ENCODE measurements at places on chromosomes 16 and 17.

GRCh38 chr16:46774743-46775177 lies 26.6 kb upstream of the MYLK3 start:
- no peak for DNase-seq

GRCh38 chr16:83651871-83652270 lies 155.9 kb upstream of the HSBP1 start:
- no peak for DNase-seq

DNA sequence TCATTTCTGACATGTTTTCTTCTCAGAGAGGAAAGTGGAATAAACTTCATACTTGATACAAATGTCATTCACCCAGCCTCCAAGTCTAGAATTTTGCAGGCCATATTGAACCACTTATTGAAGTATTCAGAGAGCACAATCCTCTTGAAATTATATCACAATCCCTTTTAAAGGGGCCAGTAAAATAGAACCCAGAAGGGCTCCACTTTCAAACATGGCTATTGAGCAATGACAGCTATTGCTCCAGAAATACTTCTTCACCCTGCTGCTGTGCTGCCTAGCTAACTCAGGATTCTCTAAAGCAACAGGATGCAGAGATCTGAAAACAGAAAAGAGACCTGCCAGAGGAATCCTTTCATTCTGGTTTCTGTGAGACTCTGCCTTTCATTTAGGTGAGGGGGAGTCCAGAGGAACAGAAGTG lies 275.0 kb upstream of the CDH5 start:
- no peak for DNase-seq

DNA sequence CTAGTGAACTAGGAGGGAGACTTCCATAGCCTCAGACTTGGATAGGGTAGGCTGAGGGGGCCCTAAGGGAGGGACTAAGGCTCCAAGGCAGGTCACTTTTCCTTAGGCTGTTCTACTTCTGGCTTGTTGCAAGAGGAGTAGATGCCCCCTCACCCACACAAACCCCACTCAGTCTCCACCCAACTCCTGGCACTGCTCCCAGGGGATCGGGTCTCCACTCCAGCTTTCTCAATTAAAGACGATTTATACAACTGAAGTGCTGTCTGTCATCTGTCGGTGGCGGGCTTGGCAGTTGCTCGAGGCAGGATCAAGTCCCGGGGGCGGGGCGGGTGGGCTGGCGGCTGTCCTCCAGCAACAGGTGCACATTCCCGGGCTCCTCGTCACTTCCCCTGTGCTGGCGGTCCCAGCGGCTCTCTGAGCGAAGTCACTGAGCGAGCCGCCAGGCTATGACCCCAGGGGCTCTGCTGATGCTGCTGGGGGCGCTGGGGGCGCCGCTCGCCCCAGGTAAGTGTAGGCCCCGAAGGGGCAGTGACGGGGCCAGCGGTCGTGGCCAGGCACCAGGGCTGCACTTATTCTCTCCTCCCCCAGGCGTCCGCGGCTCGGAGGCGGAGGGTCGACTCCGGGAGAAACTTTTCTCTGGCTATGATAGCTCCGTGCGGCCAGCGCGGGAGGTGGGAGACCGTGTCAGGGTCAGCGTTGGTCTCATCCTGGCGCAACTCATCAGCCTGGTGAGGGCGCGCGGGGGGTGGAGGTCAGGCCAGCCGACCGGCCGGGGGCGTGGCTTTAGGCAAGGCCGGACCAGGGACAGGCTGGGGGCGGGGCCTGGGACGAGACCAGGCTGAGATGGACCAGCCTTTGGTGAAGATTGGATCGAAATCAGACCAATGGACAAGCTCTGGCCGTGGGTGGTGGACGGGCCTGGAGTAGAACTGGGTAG lies at the start of gene CHRNB1:
TSS of gene CHRNB1 (plus strand) at position 380 of the 937 bp plus-strand sequence. CDS start at position 447, 67 bp downstream.
- peak; percentile 10 for DNase-seq

DNA sequence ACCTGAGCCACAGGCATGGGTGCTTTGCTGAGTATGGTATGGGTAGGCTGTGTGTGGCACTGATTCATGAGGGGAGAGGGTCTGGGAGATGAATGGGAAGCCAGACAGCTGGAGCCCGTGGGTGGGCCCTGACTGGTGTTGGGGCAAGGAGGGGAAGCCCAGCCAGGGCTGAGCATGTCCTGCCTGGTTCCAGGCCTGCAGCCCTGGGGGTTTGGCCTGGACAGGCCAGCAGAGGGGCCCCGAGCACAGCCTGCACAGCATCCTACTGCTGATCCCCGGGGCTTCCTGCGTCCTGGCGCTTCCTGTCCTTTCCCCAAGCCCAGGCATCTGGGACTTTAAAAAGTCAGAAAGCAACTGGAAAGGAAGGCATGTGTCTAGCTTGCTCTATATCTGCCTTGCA lies 4.6 kb upstream of the MVD start:
- no peak for DNase-seq

- no peak for DNase-seq
These were observed 25.6 kb downstream of the IL21R start for GRCh38 chr16:27427538-27427937.

DNA sequence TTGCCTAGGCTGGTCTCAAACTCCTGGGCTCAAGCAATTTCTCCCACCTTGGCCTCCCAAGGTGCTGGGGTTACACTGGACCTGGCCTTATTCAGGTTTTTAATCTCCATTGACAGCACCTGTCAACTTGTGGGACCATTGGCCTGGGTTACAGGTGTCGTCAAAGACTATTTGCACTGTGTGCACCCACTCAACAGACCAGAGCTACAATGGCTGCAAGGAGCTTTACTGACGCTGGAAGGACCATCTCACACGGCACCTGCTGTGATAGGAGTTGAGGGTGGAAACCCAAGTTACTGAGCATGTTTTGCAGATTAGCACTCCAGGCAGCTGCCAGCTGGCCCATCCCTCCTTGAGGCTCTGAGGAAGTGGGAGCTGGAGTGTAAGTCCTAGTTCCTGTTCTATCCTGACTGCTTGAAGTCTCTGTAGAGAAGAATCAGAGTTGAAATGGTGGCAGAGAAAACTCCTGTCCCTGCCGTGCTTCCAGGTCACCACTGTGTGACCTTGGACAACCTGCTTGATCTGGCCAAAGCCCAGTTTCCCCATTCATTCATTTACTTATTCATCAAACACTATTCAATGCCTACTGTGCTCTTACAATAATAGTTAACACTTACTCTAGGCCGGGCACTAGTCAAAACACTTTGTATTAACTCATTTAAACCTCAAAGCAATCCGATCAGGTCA lies 42.4 kb upstream of the LONP2 start:
- no peak for DNase-seq

DNA sequence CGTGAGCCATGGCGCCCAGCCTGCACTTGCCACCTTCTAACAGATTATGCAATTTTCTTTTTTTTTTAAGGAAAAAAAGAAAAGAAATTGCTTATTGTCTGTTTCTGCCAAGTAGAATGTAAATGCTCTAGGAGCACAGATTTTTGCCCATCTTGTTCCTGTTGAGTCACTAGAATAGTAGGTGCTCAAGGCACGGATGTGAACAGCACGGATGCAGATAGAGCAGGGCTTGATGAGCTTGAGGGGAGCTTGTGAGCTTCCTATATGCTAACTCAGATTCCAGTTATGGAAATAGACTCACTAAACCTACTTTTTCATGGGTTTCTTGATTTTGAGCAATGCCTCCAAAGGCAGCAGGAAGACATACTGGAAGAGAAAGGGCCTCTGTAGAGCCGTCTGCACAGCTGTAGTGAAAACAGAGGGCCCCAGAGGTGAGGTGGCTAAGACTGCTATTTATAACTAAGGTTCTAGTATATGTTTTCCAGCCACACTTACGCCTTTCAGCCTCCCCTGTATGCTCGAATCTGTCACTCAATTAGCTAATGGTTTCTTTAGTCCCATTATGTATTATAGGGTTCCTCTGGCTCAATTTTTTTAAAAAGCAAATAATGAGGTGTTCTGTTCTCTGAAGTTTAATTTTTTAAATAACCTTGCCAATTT lies 72.8 kb downstream of the WWP2 start:
- DNase-seq, result no peak

- DNase-seq, result peak; percentile 65
These were observed 138.2 kb upstream of the COX10 start for GRCh38 chr17:13931111-13931526.

DNA sequence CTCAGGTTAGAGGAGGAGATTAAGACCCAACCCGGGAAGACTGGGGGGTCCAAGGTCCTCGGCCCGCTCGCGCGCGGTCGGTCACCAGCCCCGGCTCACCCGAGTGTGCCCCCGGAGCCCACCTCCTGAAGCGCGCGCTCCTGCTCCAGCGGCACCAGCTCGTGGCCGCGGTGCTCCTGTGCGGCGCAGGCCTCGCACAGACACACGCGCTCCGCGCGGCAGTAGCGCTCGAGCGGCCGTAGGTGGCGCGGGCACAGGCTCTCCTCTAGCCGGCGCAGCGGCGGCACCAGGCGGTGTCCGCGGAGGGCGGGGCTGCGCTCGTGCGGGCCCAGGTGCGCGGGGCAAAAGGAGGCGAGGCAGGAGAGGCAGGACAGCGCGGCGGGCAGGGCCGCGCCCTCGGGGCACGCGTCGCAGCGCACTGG lies 618 bp downstream of the TRIM47 start:
- peak; percentile 57 for DNase-seq

DNA sequence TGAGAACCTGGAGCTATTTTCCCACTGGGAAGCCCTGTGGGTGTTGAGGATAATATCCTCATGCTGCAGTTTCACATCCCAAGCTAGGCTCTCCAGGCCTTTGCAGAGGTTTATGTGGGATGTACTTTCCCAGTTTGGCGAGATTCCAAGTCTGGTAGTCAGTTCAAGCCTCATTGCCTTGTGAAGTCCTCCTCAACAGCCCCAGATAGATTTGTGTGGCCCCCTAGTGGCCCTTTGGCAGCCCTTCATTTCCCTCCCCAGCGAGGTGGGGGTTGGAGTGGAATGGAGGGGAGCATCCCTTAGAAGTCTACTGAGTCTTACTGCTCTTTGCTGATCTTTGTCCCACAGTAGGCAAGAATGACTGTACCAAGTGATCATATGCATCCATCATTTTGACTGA lies 137.9 kb downstream of the CDH11 start:
- peak; percentile 87 for DNase-seq

DNA sequence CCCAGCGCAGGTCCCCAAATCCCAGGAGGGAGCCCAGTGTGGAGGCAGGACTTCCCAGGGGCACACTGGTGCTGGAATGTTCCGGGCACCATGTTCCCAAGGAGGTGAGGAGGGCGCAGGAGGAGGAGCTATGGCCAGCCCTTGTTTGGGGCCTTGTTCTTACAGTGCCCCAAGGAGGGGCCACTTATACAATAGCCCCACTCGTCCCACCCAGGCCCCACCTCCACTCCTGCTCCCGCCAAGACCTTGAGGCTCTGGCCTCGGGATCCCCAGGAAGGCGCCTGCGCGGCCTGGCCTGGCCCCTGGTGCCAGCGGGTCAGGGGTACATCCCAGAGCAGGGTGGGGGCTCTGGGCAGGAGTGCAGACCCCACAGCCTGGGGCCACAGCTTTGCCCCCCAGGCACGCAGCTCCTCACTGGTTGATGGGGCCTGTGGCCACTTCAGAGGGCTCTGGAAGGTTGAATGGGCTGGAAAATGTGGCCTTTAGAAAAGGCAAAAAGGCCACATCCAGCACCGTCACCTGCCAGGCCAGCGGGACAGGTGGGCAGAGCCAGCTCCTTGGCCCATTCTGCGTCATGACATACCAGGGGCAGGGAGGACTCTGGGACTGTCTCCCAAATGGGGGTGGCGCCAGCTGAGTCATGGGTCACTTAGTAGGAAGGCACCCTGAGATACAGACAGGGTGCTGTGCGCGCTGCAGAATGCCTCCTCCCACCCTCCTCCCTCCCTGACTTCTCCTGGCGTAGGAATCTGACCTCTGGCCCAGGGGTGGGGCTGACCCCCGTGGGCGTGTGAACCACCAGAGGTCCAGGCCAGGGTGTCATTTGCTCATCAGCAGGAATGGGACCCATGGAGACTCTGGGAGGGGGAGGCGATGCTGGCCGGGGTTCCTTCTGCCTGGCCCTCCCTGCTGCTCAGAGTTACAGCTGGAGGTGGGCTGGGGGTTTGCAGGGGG lies 32.3 kb upstream of the PVALEF start:
- no peak for DNase-seq

DNA sequence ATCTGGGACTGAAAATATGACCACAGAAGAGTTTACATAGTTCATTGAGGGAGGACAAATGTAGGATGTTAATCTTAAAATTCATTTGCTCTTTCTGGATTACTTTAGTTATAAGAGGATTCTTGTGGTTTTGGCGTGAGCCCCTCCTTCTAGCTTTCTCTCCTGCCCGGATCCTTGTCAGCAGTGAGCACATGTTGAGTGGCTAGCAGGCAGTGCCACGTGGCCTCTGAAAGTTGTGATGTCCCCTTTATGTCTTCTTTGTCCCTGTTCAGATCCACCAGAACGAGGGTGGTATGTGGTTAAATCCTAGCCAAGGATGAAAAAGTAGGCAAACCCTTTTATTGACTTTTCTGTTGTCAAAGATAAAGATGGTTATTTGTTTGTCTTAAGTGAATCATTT lies 83.8 kb downstream of the GNAO1 start:
- DNase-seq, result no peak

DNA sequence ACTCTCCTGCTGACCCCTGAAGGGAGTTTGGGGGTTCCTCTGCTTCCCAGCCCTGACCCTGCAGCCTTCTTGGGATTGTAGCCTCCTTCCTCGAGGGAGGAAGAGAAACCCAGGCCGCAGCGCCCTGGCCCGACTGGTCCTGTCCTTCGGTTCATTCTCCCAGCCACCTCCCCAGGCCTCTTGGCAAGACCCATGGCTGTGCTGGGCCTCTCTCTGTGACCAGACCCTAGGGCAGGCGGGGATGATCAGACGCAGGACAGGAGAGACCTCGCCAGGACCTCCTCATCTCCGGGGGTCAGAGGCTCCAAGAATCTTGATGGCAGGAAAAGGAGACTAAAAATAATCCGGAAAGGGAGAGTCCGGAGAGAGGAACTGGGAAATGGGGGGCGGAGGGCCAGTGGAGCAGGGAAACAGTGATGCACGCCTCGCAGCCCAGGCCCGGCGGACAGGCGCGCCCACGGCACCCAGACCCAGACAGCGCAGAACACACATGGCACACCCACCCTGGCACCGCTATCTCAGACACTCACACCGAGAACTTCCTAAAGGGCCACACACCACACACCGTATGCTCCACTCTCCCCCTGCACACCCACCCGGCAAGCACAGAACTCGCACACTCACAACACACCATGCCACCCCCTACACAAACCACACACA lies 1.2 kb downstream of the ARHGEF15 start:
- no peak for DNase-seq

DNA sequence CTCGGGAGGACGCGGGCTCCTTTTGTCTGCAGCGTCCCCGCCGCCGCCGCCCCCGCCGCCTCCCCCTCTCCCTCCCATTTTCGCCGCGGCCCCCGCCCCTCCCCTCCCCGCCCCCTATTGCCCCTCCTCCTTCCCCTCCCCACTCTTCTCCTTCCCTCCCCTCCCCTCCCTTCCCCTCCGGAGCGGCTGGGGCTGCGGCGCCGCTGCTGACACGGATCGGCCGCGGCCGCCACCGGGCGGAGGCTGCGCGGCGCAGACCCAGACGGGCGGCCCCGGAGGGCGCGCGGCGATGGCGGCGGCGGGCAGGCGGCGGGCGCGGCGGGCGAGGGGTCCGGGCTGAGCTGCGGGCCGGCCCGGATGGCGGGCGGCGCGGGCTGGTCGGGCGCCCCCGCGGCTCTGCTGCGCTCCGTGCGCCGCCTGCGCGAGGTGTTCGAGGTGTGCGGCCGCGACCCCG lies at the start of gene RAB11FIP4:
TSS of gene RAB11FIP4 (plus strand) at position 180 of the 454 bp plus-strand sequence. CDS start at position 358, 178 bp downstream.
- DNase-seq, result no peak

DNA sequence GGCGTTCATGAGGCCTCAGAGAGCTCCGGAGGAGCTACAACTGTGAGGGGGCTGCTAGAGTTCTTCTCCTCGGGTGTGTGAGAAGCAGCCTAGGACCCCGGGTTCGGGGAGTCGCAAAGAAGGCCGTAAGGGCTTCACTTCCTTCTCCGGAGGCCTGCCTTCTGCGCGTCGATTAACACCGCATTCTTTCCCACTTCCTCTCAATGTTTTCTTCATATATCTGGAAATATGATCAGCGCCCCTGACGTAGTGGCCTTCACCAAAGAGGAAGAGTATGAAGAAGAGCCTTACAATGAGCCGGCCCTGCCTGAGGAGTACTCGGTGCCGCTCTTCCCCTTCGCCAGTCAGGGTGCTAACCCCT lies 449 bp downstream of the SMCR8 start:
- no peak for DNase-seq
